RWPE2 (cell line): ENCODE measurements at places on chromosomes 12 and 14.

DNA sequence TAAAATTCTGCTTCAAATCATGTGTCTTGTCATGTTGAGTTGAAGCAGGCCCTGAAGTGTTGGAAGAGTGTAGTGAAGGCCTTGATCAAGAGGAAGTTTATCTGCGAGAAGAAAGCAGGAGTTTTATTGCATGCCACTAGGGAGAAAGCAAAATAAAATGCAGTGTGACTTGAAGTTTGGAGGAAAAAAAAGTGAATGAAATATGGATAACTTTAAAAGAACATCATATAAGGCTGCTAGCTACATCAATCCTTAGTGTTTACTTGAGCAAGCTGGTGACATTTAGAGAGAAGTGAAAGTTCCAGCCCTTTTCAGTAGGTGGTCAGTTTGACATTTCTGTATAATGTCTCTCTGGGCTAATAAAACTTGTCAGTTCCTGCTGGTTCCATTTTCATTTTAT lies 841.1 kb downstream of the TMTC2 start:
- no peak for DNase-seq

DNA sequence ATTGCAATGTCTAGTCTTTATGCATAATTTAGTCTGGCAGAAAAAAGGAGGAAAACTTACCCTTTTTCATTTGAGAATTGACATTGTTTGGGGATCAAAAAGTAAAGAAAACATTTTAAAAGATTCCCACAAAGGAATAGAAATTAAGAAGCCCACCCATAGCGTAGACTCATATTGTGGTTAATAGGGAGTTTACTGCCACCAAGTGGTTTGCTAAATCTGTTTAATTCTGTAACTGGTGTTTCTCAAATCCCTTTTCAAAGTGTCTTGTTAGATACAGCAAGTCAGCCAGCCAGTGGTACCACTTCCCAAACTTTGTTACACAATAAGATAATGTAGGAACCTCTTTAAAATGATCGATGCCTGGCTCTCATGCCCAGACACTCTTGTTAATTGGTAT lies 180.3 kb downstream of the IPO8 start:
- no peak for DNase-seq

DNA sequence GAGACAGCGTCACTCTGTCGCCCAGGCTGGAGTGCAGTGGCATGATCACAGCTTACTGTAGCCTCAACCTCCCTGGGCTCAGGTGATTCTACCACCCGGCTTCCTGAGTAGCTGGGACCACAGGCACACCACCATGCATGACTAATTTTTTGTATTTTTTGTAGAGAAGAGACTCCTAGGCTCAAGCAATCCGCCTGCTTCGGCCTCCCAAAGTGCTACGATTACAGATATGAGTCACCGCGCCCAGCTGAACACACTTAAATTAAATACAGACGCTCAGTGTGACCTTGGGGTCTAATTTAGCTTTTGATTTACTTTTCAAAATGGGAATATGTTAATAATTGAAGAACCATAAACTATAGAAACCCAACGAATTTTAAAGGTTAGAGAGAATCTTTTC lies 77.2 kb downstream of the C2CD5 start:
- no peak for DNase-seq

DNA sequence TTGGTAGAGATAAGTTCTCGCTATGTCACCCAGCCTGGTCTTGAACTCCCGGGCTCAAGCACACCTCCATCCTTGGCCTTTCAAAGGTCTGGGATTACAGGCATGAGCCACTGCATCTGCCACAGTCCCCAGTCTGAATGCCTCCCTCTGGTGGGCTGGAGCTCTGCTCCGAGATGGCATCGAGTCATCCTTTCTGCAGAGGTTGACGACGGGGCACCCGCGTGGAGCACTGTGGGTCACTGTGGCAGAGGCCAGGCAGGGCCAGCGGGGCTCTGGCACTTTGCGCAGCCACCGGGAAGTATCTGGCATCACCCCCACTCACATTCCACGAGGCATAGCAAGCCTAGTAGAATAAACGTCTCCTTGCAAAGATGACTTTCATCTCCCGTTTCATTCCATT lies 163.3 kb upstream of the DIO3 start:
- no peak for DNase-seq

DNA sequence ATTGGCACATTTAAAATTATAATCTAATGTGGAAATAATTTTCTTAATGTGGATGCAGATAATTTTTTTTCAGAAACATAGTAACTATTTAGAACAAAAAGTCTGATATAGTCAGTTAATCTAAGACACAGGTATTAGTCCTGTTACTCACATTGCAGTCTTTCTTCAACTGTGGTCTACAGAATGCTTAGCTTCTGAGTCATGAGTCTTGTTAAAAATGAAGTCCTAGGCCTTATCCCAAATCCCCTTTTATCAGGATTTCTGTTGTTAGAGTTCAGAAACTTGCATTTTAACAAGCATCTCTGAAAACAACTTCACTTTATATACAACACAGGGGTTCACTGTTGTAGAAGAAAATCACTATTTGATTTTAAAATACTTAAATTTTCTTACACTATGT lies 112.2 kb downstream of the SLC16A7 start:
- no peak for DNase-seq

DNA sequence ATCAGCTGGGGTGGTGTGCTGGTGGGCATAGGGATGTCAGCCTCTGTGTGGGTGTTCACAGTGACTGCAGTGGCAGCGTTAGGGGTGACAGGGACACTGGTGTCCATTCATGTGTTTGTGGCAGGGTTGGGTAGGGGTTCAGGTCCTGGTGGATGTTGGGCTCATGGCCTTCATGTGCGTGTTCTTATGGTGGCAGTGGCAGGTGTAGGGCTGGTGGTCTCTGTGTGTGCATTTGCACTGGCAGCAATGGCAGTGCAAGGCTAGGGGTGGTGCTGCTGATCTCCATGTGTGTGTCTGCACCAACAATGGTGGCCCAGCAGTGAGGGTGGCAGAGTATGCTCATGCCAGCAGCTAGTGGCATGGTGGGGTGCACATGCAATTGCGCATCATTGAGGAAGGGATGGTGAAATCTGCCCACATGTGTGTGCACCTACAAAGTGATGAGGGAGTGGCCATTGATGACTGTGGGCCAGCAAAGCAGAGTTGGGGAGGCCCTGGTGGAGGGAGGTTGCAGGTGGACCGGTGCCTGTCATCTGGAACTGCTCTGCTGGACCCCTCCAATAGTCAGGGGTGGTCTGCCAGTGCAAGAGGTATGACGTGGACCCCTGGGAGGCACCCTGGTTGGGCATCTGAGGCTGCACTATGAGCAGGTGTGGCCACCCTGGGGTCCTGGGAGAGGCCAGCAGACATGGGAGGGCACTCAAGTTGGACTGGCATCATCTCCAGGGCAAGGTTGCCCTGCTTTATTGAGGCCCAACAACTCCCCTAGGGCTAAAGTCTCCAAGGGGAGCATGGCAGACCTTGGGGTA lies 182.9 kb downstream of the TTC6 start:
- DNase-seq: no peak

DNA sequence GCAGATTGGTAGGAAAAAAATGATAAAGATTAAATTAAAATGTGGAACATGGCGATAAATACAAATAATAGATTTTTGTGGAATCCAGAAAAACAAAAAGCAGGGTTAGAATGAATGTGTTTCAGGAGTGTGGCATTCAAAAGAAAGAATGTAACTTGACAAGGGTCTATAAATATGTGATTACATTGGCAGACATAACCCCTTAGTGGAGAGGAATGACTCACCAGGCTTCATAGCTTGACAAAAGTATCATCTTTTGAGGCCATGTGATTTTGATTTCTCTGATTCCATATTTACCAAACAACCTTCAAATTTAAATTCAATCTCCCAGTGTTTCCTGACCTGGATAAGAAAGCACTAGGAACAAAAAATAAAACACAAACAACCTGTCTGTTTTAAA lies 24.4 kb upstream of the MGST1 start:
- DNase-seq: no peak

DNA sequence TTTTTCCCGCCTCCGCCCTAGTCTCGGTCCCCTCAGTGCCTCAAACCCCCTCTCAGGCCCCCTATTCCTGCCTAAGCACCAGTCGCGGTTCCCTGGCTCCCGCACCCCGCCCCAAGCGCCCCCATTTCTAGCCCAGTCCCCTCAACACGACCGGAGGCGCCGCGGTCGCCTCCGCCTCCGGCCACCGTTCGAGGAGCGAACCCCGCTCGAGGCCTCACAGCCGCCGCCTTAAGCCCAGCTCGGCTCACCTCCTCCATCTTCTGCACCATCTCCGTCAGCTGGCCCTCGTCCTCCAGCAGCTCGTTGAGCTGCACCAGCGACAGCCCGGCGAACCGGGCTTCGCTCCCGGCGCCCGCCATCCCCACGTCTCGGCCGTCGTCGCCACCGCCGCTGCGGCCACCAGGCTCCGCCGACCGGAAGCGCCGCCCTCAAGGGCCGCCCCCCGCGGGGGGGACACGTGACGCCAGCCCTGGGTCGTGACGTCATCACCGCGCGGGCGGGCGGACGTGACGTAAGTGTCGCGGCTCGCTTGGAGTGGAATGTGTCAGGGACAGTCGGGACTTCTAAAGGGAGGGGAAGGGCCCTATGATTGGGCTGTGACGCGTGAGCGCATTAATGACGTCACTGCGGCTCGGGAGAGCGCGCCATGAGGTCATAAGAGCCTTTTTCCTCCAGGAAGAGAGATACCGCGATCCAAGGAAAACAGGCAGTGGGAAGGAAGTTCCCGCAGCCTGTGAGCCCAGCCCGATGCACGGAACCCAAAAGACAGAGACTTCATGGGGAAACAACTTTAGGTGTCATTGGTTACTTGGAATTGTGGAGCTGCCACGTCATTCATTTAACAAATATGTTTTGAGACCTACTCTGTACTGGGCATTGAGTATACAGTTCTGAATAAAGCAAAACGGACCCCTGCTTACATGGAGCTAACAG lies at the start of gene VPS37B:
Gene VPS37B (minus strand): TSS at position 421 of the 933 bp plus-strand sequence. CDS start 62 bp downstream, at position 359.
- no peak for DNase-seq

DNA sequence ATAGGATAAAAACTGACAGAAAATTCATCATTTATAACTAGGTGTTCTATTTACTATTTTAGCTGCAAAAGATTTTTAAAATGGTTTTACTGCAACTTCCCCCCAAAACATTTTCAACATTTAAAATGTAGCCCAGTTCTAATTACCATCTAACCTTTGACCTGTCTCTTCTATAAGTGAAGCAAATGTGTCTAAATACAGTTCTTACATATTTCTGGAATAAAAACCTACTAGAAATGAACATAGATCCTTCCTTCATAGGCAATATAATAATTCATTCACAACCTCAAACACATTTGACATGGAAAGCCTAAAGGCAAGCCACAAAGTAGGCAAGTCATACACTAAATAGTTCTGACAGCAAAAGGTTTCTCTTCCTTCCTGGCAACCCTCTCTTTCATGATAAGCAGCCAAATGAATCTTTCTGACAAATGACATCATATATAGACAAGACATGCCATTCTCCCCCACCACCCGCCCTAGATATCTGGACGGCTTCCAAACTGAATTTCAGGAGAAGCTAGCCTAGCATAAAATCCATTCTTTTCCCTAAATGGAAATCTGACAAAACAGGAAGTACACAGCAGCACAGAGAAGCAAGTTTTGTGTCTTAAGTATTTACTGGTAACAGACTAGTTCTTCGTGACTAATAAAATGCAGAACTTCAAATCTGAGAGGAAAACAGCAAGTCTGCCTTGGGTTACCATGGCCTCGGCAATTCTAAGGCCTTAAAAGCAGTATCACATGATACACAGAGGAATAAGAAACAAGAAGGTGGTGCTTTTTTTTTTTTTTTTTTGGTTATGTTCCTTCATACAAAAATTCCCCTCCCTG lies 17.2 kb upstream of the ARID4A start:
- no peak for DNase-seq

DNA sequence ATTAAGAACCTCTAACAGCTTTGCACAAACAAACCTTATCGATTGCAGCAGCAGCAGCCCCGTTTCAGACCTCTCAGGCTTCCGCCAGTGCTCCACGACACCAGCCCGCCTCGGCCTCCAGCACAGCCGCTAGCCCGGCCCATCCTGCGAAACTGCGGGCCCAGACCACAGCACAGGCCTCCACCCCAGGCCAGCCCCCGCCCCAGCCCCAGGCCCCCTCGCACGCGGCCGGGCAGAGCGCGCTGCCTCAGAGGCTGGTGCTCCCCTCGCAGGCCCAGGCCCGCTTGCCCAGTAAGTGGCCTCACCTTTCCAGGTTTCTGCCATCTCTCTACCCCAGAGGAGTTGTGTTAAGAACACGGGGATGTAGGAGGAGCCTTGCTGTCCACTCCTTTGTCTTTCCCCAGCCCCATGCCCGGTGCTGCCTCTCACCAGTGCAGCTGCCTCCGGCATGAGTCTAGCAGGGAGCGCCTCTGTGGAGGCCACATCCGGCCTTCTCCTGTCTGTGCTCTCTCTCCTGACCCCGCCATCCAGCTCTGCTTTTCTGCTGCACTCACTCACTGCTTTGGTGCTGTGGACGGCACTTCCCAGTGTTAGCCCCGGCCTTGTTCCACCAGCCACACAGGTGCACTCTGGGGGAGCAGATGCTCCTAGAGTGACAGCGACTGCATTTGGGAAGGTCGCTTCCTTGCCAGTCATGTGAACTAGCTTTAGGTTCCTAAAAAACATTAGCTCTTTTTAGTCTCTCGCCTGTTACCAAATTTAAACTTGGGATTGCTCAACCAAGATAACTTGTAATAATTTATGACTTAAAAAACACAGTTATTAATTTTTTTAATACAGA lies 71.5 kb downstream of the EP400 start:
- no peak for DNase-seq
